ENCODE measurements at places on chromosomes 3 and 15. TPM values are rescaled to one million over a fixed set of nuclear protein-coding genes. Genes with fewer than 3 reads are reported as not detected.

Gene STRIT1
- not detected for total RNA-seq

Gene ADAMTS7
- total RNA-seq, result 6.7 TPM

Gene SOX14
- not detected for total RNA-seq

Gene TGFBR2
- total RNA-seq, result 149 TPM

Gene SLC15A2
- 1.3 TPM for total RNA-seq

Gene GREM1
- 1.8 TPM for total RNA-seq

Gene SYNPR
- not detected for total RNA-seq

Gene SMAD6
- not detected for total RNA-seq

Gene FLNB
- total RNA-seq, result 930 TPM

Gene PRSS50
- total RNA-seq, result under 0.01 TPM

Gene FEZF2
- not detected for total RNA-seq

Gene AADACL2
- total RNA-seq, result under 0.01 TPM

Gene NUP210
- total RNA-seq, result 0.05 TPM

Gene GJD2
- not detected for total RNA-seq

Gene LRRC49
- 9.0 TPM for total RNA-seq

Gene GRAMD2A
- 45.0 TPM for total RNA-seq

Gene PLS1
- total RNA-seq, result 2.4 TPM

Gene TP63
- total RNA-seq, result 286 TPM

Gene MAP2K5
- total RNA-seq, result 6.5 TPM

Gene NPAP1
- not detected for total RNA-seq

Gene TRIM42
- total RNA-seq, result not detected

Gene ELL3
- 1.2 TPM for total RNA-seq

Gene GP9
- not detected for total RNA-seq

Gene STARD5
- 10.2 TPM for total RNA-seq

Gene RTP1
- total RNA-seq, result not detected

Gene CISH
- total RNA-seq, result 2.8 TPM

Gene CIDEC
- total RNA-seq, result not detected

Gene RPP25
- not detected for total RNA-seq

Gene LRRC58
- 21.3 TPM for total RNA-seq

Gene IFRD2
- 117 TPM for total RNA-seq

Gene CHRNA3
- not detected for total RNA-seq

Gene CYP1A2
- not detected for total RNA-seq

Gene IL5RA
- not detected for total RNA-seq

Gene HCN4
- total RNA-seq, result not detected

Gene LDHAL6B
- total RNA-seq, result not detected

Gene ACTR8
- total RNA-seq, result 25.3 TPM

Gene CDCP1
- 366 TPM for total RNA-seq

Gene CERS3
- total RNA-seq, result 10.2 TPM

Gene GCSAM
- 1.5 TPM for total RNA-seq

Gene DZIP1L
- total RNA-seq, result 13.7 TPM

Gene ALCAM
- 67.6 TPM for total RNA-seq

Gene MOBP
- total RNA-seq, result not detected

Gene TRAT1
- total RNA-seq, result not detected

Gene KCTD6
- 2.7 TPM for total RNA-seq

Gene CXCR6
- not detected for total RNA-seq

All from mammary epithelial cell (primary cell).